ENCODE measurements at places on chromosomes 4 and X.

- DNase-seq, result peak; percentile 11
Measured at GRCh38 chrX:108584617-108585211, 145.1 kb downstream of the COL4A5 start.

DNA sequence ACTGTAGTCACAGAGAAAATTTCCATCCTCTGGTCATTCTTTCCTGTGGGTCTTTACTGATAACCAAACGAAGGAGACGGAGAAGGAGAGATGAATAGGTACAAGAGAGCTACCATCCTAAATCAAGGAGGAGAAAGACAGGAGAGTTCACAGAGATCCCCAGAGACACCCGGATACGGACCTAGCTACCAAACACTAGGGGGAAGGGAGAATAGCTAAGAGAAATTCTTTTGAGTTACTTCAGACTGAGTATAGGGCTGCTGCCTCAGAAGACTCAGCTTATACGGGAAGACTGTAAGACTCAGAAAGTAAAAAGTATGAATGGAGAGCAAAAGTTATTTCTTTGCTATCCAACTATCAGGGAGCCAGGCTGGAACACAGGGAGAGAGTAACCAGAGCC lies 572.1 kb downstream of the C4orf33 start:
- DNase-seq, result no peak

DNA sequence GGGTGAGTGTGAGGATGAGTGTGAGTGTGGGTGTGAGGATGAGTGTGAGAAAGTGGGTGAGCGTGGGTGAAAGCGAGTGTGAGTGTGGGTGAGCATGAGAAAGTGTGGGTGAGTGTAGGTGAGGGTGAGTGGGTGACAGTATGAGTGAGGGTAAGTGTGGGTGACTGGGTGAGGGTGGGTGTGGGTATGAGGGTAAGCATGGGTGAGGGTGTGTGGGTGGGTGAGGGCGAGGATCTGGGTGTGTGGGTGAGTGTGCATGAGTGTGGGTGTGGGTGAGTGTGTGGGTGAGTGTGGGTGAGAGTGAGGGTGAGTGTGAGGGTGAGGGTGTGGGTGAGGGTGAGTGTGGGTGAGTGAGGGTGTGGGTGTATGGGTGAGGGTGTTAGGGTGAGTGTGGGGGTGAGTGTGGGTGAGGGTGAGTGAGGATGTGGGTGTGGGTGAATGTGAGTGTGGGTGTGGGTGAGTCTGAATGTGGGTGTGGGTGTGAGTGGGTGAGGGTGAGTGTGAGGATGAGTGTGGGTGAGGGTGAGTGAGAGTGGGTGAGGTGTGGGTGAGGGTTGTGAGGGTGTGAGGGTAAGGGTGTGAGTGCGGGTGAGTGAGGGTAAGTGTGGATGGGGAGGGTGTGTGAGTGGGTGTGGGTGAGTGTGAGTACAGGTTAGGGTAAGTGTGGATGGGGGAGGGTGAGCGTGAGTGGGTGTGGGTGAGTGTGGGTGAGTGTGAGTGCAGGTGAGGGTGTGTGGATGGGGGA lies 48.9 kb downstream of the ING2 start:
- DNase-seq, result no peak

DNA sequence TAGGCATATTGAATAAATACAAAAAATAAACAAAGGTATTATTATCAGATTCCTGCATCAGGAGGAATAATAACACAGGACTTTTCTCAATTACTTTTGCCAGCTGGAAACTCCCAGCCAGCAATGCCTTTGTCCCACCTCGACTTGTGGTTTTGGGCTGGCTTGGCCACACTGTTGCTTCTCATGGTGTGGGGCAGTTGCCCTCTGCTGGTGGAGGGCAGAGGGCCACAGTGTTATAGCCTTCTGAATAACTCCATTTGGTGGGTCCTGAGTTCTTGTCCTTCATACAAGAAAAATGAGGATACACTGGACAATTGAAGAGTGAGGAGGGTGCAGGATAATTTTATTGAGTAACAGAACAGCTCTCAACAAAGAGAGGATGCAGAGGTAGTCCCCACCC lies 1206.0 kb upstream of the ADGRL3 start:
- no peak for DNase-seq

- DNase-seq, result no peak
Measured at GRCh38 chr4:52627876-52628275, 31.2 kb downstream of the USP46 start.

GRCh38 chr4:41625531-41625930 lies 87.6 kb downstream of the LIMCH1 start:
- no peak for DNase-seq

GRCh38 chrX:116317409-116317808 lies 119.0 kb upstream of the SLC6A14 start:
- no peak for DNase-seq

DNA sequence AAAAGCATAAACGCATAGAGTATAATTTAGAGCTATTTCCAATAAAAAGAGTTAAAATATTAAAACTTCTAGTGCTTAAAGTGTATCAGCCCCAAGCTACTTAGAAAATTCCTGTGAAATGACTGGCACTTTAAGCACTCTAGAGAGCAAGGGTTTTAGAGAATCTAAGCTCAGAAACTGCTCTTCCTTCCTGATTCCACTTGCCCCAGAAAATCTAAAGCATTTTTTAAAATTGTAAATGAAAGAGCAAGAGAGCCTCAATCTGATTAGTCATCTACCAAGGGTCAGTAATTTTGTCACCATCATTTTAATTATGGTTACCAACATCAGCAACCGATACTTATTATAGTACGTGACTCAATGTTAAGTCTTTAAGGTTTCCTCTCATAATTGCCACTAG lies 25.0 kb downstream of the CTPS2 start:
- no peak for DNase-seq

- no peak for DNase-seq
Measured at GRCh38 chr4:120685756-120686278, 236.7 kb downstream of the PRDM5 start.
